ENCODE measurements at places on chromosomes 6 and 20.

- DNase-seq, result no peak
These were observed 25.7 kb downstream of the ZNF334 start for GRCh38 chr20:46487628-46488027.

DNA sequence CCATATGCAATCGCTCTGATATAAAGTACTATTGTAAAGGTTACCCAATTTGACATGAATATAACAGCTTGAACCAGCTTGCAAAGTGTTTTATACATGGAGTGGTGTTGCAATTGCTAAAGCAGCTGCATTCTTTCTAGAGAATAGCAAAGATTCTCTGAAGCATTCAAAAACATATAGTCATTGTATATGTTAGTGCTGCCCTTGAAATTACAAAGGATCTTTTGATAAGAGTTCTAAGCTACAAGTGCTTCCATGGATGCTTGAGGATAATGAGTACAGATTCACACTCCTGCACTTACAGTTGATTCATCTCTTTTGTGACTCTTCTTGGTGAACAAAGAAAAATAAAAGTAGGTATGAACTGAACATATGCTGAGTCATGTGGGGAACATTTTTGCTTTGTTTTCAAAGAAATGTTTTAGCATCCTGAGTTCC, 175.7 kb downstream of the ALDH8A1 start:
- DNase-seq, result no peak

GRCh38 chr6:31008165-31008564, 2.1 kb upstream of the MUC22 start:
- DNase-seq, result no peak

- no peak for DNase-seq
These were observed 391.2 kb upstream of the MAP3K7 start for GRCh38 chr6:90978046-90978445.

DNA sequence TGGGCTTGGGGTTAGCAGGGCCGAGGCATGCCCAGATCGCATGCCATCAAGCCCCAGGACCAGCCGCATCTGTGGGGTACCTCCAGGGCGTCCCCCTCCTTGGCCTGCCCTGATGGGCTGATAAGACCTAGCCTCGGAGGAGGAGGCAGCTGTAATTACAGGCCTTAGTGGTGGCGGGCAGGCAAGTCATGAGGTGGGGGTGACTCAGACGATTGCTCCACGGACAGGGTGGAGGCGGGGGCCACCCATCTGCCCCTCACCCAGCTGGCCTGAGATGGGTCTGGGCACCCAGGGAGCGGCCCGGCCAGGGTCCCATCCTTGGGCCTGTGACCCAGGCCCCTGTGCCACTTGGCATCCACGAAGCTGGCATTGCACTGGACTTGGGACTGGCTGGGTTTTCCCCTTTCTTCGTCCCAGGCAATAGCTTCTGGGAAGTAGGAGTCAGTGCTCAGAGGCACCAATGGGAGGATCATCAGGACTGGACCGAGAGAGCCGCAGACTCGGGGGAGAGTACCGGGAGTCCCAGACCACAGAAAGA, 57.5 kb downstream of the CEBPB start:
- no peak for DNase-seq

DNA sequence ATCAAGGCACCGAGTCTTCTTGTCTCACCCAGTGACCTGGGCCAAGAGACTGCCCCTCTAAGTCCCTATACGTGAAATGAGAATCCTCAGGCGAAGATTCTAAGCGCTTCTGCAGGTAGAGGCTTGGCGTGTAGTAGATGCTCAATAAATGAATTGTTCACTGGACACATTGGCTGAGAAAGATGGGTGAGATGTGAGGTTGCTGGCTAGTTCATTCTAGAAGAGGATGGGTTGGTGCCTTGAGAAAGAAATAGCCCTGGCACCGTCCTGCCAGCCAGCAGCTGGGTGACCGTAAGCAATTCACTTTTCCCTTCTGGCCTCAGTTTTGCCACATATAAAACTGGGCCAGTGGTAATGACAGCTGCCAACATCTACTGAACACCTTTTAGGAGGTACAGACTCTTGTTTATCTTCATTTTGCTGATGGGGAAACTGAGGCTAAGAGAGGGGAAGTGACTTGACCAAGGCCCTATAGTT, 1.4 kb downstream of the SRC start:
- DNase-seq, result no peak

DNA sequence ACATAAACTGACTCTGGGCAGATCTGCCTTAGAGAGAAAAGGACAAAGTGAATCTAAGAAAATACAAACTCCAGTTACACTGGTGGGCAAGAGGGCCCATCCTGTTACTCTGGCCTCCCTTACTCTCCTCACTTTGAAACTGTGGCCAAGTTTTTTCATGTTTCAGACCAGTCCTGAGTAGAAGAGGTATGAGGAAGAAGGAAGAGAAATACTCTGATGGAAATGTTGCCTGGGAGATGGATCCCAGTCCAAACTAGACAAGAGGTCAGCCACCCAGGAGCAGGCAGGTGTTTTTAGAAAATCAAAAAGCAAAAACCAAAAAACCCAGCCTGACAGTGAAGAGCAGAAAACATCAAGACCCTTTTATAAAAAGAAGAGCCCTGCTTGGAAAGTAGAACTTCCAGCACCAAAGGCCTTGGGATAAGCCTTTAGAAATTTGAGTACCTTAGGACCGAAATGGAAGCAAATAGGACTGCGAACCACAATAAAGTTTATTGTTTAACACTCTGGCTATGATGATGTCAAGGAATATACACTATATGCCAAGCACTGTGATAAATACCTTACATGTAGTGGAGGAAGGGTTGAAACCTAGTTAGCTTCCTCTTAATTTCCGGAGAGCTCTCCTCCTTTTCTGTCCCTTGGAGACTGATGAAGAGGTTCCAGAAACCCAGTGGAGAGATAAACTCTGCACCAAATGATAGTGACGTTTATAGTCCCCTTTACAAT, 123.1 kb downstream of the KLHL32 start:
- no peak for DNase-seq

DNA sequence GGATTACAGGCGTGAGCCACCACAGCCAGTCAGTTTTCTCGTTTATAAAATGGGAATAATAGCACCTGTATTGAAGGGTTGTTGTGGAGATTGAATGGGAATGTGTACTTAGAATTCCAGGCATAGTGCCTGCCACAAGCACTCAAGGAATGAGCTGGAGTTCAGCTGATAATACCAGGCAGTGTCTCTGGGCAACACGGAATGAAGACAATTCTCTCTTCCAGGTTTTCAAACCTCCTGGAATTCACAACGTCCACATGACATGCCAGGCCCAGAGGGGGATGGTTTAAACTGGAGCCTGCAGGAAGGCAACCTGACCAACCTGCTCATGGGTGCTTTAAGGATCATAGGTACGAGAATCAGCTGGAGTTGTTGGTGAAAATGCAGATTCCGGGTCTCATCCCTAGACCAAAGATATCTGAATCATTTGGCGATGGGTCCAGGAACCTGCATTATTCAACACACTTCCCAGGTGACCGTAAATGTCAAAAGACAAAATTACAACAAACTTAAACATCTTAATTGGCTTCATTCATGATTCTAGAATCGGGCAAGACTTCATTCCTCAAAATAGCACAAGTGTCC, 1.9 kb upstream of the PTPN1 start:
- DNase-seq, result no peak

DNA sequence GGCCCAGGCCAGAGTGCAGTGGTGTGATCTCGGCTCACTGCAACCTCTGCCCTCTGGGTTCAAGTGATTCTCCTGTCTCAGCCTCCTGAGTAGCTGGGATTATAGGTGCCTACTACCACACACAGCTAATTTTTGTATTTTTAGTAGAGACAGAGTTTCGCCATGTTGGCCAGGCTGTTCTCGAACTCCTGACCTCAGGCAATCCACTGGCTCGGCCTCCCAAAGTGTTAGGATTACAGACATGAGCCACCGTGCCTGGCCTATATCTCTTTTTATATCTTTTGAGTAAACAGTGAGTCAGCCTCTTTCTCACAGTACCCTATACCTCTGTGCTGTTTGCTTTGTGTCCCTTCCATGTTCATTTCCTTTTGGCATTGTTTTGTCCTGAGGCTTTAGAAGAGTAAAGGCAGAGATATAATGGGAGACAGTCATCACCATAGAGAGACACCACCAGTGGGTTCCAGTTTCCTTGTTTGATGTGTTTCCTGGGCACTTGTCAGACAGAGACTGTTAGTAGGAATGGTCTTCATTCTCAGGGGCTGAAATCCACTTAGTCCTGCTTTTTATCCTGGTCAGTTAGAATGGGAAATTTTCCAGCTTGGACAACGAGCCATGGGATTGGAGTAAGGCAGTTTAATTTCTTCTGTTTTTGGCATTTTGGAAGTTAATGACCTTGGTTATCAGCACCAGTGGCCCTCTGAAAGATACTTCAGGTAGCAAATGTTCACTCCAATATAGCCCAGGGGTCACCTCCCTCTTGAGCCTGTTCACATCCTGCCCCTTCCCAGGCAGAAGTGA, 32.2 kb upstream of the ASXL1 start:
- no peak for DNase-seq

DNA sequence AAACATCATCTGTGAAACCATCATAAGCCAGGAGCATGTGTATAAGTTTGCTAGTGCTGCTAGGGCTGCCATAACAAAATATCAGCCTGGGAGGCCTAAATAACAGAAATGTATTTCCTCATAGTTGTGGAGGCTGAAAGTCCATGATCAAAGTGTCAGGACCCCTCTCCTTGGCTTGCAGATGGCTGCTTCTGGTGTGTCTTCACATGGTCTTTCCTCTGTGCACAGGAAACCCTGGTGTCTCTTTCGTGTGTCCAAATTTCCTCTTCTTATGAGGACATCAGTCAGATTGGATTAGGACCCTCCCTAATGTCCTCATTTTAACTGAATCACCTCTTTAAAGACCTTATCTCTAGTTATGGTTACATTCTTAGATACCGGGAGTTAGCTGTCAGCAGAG, 6.2 kb upstream of the CITED2 start:
- DNase-seq, result no peak

DNA sequence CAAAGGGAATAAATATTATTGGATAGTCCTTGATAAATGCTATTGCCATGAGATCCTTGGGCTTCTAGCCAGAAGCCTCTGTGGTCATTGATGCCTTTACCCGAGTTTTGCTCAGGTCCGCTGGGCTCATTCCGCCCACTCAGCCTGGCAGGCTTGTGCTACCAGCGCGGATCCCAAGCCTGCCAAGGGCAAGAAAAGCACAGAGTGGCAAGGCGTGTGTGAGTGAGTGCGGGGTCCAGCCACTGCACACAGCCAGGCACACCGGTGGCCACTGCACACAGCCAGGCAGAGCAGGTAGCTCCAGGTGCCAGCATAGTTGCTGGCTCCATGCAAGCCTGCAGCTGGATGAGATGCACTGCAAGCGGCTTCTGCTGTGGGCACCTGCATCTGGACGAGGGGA, 38.7 kb downstream of the STK38 start:
- DNase-seq, result no peak

- no peak for DNase-seq
These were observed 79.0 kb upstream of the RGS17 start for GRCh38 chr6:153210083-153210482.

- no peak for DNase-seq
These were observed 20.2 kb upstream of the SLC22A3 start for GRCh38 chr6:160327981-160328380.

DNA sequence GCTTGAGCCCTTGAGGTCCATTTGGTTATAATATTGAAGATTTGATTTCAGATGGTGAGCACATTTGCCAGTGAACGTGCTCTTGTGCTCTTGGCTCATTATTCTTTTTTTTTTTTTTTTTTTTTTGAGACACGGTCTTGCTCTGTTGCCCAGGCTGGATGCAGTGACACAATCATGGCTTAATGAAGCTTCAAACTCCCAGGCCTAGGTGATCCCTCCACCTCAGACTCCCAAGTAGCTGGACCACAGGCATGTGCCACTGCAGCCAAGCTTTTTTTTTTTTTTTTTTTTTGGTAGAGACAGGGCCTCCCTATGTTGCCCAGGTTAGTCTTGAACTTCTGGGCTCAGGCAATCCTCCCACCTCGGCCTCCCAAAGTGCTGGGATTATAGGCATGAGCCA, 176.2 kb downstream of the KLHL32 start:
- no peak for DNase-seq

GRCh38 chr20:1935696-1936366, 40.6 kb downstream of the SIRPA start:
- DNase-seq, result no peak

- no peak for DNase-seq
These were observed 19.0 kb upstream of the ASIP start for GRCh38 chr20:34222208-34222607.

DNA sequence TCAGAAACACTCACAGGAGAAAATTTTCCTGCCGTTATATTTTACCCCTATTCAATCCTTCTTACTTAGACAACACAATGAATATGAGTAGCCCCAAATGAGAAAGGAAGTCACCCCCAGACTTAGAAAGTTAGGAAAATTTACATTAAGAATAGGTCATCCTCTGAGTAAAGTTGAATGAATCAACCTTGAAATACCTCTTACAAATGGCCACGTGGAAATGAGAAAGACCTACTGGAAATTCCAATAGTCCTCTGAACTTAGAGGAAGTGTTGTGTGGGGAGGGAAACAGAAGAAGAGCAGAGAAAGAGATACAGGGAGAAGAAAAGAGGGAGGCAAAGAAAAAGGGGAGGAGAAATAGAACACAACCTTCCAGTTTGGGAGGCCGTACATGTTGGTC, 43.7 kb downstream of the PHACTR1 start:
- no peak for DNase-seq

DNA sequence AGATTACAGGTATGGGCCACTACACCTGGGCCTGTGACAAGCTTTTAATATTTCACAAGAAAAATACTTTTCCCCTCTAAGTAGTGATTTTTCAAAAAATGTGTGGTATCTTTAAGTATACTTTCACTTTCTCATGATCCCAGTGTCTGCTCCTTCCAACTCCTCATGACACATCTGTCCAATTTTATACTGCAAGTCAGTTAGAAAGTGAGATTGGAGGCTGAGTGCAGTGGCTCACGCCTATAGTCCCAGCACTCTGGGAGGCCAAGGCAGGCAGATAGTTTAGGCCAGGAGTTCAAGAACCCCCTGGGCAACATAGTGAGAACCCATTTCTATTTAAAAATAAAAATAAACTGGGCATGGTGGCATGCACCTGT, 20.2 kb downstream of the PIM1 start:
- DNase-seq, result no peak

DNA sequence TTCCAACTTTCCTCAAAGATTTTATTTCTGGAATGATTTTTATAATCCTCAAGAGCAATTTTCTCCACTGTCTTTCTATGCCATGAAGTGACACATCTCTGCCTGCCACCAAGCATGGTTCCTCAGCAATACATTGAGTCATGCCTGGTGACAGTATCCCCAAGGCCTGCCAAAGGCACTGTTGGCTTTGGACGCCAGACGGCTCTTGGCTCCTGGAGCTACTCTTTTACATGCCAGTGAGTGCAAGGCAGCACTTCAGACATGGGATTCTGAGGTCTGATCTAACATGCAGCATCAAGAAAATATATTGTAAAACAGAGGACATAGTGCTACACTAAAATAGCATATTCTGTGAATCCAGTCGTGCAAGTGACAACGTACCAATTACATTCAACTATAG, 20.1 kb upstream of the PLEKHG1 start:
- no peak for DNase-seq

DNA sequence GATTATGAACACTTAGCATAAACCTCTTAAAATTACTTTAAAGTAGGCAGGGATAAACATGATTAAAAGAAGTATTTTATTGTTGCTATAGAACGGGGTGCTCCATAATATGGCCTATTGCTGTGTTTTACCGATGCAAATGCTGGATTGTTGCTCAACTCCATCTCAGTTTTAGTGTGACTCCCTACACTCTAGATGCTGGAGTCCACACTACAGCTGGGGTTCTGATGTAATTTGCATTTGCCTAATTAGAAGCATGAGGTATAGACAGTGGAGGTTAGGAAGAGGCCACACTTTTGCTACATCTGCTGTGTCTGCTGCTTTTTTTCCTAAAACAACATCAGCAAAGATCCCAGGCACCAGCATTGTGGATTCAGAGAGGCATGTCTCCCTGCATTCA, 6.7 kb upstream of the HMGN3 start:
- DNase-seq, result no peak

All from nephron progenitor cell (in vitro differentiated cells).